ENCODE measurements at places on chromosomes 7 and 10.

DNA sequence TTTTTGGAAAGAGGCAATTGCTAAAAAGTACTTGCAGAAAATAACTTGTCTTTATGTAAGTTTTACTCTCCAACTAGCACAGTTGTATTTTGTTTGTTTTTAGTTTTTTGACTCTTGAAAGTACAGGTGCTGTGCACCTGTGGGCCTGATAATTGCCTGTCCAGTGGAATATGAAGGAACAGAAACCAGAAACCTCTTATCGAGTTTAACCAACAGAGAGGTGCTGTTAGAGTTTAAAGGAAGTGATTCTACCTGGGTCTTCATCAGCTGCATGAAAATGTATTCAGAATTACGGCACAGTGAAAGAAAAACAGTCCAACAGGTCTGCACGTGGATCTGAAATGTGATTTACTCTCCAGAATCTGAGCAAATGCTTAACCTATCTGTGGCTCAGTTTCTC, 326.6 kb upstream of the POM121L12 start:
- DNase-seq: no peak

DNA sequence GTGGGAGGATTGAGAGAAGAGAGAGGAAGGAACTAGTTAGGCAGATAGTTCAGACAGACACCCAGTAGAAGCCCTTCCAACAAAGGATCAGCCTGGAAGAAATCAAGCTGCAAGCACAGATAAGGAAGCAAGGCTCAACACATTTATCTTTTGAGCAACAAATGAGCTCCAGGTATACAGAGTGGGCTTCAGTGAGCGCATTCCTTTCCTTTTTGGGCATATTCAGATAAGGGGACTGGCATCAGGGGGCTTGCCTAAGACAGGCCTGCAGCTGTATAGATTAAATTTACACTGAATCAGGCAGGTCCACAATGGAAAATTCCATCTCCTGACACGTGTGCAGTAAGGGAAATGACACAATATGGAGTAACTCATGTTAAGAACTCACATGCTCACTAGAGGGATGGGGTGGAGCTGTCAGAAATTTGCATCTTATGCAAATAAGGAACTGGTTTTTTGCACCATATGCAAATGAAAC, 147.2 kb downstream of the AKR1D1 start:
- DNase-seq: no peak

DNA sequence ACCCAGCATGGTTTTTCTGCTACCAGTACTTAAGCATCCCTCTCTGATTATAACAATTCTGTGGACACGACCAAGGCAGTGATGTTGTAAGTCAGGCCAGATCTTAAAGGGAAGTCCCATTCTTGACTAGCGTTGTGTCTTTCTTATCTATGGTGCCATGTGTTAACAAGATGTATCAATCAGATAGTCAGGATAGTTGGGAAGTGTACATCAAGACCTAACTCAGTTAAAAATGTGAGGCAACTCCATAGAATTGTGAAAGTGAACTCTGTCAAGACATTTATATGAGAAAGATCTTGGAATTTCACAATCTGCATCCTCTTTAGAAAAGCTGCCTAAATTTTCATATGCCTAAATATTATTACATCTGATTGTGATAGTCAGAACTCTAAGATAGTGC, 341.7 kb upstream of the SEMA3D start:
- DNase-seq: no peak

DNA sequence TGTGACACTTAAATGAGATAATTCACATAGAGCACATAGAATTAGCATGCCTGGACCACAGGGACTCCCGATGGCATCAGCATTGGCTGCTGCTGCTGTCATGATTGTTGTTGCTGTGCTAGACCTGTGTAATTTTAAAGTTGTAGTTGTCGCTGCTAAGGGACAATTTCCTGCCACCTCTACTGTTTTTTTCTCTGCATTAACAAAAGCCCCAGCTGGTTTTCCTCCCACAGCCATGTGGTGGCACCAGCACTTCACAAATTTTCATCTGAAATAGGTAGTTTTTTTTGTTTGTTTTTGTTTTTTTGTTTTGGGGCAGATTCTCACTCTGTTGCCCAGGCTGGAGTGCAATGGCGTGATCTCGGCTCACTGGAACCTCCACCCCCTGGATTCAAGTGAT, 25.4 kb upstream of the PRXL2A start:
- peak; percentile 5 for DNase-seq

DNA sequence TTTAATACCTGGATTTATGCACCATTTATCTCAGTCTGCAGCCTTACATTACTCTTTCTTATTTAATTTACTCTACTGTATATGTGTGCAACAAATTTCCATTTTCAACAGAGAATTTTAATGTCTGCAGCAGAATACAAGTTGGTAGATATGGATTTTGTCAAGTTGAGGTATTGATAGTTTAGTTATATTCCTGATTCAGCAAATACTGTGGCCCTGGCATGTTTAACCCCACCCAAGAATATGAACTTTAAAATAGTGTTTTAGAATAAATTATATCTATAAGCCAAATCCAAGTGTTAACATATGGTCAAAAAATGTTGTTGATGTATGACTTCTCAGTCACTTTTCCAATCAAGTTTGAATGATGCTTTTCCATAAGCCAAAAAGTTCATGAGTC, 378.4 kb upstream of the NRG3 start:
- no peak for DNase-seq

GRCh38 chr10:66828957-66829356, 96.9 kb upstream of the LRRTM3 start:
- DNase-seq: no peak

DNA sequence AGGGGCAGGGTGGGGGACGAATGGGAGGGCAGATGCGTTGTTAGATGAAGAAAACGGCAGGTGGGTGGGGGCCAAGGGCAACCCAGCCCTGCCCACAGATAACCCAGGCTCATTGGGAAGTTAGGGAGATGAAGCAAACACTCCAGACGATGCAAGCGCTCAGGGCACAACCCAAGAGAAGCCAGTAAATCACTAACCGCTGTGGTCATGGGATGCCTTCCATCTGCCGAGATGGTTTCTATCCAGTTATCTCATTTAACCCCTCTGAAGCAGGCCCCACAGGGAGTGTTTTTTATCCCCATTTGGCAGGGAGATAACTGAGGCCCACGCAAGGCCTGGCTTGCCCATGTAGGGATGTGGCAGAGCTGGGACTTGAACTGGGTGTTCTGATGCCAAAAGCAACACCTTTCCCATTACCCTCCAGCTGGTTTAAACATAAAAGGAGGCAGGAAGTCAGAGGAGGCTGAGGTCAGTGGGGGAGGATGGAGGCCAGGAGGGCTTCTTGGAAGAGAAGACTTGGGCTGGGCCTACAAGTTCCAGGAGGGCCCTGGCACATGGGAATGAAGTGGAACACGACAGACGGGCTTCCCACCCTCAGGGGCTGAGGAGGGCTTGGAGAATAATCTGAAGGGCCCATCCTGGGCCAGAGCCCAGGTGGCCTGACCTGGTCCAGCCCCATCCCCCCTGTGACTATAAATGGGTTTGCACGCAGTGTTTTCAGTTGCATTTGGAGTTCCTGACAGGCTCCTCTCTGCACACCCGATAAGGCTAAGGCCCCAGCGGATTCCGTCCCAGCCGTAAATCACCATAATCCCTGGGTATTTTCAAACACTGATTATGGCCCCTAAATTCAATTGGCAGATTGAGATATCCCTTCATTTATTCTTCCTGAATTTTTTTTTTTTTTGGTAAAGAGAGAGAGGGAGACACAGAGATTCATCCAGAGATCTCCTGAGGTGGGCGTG, 80.9 kb downstream of the NEURL1 start:
- DNase-seq: no peak
